ENCODE measurements at places on chromosomes 2 and 18.

DNA sequence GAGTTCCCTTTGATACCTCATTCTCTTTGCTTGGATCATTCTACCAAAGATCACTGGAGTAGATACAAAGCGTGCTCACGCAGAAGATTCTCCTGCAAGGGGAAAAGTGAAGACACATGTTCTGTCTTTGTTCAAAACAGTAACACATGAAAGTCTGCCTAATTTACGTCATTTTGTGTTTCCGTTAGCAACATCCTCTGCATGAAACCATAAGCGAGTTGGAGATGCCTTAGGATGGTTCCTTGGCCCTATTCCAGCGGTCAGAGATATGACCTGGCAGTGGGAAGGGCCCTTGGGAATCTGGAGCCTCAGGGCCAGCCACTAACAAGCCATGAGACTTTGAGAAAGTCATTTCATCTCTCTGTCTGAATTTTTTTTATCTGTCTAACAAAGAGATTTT lies 180.9 kb upstream of the TWIST2 start:
- DNase-seq, result no peak

DNA sequence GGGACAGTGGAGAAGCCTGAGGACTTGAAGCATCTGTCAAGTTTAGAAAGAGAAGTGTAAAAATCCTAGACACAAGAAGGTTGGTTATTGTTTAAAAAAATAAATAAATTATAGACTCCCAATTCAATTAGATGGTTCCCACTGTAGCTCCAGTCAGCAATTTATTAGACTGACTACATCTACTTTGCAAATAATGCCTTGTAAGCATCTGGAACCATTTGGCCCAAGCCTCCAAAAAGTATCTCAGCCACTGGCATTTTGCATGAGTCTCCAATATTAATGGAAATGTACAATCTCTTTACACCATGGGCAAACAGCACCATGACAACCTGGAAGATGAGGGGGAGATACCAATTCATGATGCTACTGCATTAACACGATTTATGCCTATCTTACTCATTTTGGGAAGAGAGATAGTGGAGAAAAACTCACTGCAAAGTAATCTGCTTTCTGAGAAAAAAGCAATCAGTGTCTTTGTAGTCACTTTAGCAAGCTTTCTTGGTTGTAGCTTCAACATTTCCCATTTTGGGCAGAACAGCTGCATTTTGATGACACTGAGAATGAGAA lies 2.8 kb downstream of the NYAP2 start:
- no peak for DNase-seq

DNA sequence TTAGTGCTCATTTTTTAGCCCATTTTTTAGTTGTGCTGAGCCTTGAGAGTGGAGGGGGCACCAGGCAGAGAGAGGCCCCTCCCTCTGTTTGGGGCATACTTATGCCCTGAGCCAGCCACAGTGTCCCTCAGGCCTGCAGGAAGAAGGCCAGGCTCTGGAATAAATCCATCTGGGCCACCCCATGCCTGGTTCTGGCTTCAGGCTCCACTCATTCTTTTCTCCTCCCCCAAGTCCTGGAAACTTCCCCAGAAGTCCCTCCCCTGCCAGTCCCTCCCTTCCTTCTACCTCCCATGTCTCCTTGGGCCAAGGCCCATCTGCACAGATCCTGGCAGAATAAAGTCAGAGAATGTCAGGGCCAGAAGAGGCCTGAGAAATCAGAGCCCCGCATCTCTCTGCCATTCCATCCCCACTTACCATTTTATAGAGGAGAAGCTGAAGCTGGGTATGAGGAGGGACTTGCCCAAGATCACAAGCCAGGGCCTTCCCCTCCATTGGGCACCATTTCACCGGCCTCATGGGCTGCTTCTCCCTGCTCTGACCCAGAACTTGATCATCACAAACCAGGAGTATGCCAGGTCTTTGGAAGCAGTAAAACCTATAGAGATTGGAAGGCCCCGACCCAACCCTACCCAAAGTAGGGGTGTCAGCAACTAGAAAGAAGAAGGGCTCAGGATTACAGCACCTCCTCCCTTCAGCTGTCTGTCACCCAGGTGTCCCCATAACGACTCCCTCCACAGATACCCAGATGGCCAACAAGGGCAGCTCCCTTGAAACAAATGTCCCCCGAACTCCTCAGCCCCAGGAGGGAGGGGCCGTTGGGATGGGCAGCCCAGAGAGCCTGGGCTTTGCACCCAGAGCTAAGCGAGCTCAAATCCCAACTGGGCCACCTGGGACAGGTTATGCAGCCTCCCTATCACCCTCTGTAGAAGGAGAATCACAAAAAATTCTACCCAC lies 108.4 kb downstream of the POLR1A start:
- DNase-seq, result no peak

DNA sequence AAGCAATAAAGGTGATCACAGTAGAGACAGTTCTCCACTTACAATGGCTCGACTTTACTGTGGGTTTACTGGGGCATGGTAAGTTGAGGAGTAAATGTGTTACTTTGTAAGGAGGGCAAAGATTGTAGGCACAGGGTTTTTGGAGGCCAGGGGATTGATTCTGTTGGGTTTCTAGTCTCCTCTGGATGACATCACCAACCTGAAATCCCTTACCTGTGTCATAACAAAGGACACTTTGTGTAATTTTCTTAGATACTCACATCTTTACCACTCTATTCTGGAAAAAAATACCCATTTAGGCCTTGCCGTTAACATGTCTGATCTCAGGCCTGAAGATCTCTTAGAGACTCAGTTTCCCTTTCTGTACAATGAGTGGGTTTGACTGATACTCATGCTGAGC lies 161.7 kb downstream of the GLI2 start:
- DNase-seq, result no peak

GRCh38 chr2:167013227-167013626 lies 124.9 kb downstream of the XIRP2 start:
- no peak for DNase-seq

DNA sequence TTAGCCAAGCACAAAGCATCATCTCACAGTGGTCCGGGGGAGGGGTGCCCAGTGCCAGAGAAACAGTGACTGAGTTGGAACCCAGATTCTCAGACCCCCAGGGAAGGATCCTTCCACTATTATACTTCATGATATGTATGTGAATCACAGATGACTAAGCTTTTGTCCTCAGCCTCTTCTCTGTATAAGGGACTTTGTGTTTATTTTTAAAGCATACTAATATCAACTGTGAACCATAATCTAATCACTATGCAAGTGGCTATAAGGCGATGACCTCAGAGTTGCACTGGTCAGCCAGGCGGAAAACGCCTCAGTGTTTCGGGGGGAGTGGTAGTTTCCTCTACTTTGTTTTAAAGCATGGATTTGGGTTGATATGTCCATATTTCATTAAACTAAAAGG lies 160.4 kb upstream of the TMEM200C start:
- no peak for DNase-seq

GRCh38 chr18:9792565-9793245 lies 84.6 kb downstream of the RAB31 start:
- no peak for DNase-seq

- DNase-seq, result no peak
These were observed 46.2 kb downstream of the COL4A4 start for GRCh38 chr2:227117852-227118251.

GRCh38 chr2:241358470-241358869 lies 2.4 kb downstream of the FARP2 start:
- no peak for DNase-seq

- DNase-seq, result no peak
These were observed 489.5 kb downstream of the IRS1 start for GRCh38 chr2:226310146-226310545.

GRCh38 chr2:204948024-204948763 lies 402.9 kb downstream of the PARD3B start:
- DNase-seq, result no peak

DNA sequence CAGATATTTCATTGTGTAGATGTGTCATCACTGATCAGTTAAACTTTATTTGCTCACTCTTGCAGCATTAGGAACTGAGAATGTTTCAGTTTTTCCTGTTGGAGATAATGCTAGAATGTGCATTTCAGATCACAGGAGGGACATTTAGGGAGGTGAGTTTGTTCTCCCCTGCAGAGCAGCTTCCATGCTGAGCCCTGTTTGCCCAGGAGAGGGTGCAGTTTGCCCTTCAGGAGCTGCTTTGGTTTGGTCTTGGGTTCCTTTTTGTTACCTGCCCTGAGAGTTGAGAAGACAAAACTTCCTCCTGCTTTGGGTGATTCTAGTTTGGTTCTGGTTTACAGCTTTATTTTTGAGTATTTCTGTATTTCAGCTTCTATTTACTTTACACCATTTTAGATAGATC lies 49.9 kb downstream of the DGKD start:
- no peak for DNase-seq

DNA sequence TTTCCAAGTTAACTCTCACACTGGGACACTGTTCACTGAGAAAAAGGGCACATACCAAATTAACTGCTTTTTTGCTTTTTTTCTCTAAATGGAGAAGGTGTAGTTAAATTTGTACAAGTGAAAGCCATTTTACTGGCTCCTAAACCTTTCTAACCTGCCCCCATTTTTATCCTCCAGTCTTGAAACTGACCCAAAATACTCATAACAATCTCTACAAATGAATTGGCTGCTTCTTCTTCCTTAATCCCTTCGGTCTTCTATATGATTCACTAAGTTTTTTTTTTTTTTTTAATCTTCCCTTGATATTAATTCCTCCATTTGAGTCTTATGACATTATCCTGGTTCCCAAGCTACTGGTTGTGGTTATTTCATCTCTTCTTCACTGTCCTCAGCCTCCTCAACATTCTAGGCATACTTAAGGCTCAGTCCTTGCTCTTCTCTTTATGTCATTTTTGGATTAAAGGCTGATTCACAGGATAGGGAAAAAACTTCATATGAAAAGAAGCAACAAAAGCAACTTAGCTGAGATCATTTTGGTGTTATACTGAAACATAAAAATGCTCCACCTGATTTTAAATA lies 19.8 kb downstream of the ORC2 start:
- no peak for DNase-seq

- DNase-seq, result peak; percentile 41
These were observed 49.2 kb downstream of the PLB1 start for GRCh38 chr2:28544922-28545589.

- no peak for DNase-seq
These were observed 550.4 kb downstream of the ARHGAP15 start for GRCh38 chr2:143679617-143680016.

GRCh38 chr2:232573771-232574435 lies 23.4 kb downstream of the EIF4E2 start:
- peak; percentile 49 for DNase-seq

DNA sequence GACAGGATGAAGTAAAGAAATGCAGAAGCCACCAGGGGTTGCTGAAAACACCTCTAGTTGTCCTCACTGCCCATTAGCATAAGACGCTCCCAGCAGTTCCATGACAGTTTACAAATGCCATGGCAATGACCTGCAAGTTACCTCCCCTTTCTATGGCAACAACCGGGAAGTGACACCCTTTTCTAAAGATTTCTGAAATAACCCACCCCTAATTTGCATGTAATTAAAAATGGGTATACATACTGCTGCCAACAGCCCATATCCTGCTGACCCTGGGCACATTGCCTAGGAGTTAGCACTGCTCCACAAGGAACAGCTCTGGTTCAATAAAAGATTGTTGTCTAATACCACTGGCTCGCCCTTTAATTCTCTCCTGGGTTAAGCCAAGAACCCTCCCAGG lies 178.3 kb upstream of the LRATD1 start:
- no peak for DNase-seq

- no peak for DNase-seq
These were observed 38.6 kb upstream of the GPAT2 start for GRCh38 chr2:96073170-96073775.

DNA sequence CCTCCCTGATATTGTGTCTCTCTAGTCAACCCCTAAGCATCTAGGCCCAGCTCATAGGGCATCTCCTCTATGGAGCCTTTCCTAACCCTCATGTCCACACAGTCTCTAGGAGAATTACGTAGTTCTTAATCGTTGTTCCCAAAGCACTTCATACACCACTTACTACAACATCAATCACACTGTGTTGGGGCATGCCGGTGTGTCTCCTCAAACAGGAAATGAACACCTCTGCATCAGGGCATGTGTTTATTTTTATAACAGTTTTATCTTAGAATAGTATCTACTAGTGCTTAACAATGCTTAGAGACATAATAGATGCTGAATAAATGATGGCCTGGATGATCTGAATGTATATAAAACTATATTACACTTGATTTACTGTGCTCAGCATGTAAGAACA lies 19.7 kb downstream of the CYP1B1 start:
- no peak for DNase-seq

- no peak for DNase-seq
These were observed 184.1 kb upstream of the RAB12 start for GRCh38 chr18:8424917-8425725.

GRCh38 chr2:197369228-197369932 lies 58.8 kb upstream of the ANKRD44 start:
- DNase-seq, result no peak

GRCh38 chr18:44507729-44508325 lies 172.9 kb upstream of the SETBP1 start:
- peak; percentile 28 for DNase-seq

DNA sequence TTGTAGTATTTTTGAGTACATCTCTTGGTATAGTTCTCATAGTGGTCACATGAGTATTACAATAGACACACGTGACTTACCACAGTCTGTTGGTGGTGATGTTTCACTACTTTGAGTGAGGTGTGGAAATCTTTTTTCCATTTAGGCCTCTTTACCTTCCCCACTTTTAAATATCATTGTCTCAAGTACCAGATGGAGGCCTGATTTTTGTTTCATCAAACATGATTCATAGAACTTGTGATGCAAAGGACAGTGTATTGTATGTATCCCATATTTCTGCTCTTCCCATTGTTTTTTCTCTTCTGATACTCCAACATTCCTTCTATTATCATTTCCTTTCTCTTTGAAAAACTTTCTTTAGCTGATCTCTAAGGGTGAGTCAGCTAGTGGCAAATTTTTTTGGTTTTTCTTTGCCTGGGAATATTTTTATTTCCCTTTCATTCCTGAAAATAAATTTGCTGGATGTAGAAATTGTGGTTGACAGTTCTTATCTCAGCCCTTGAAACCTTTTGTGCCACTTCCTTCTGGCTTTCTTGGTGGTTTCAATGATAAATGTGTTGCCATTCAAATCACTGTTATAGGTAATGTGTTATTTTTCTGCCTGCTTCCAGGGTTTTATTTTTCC lies 32.8 kb downstream of the RFX8 start:
- no peak for DNase-seq

DNA sequence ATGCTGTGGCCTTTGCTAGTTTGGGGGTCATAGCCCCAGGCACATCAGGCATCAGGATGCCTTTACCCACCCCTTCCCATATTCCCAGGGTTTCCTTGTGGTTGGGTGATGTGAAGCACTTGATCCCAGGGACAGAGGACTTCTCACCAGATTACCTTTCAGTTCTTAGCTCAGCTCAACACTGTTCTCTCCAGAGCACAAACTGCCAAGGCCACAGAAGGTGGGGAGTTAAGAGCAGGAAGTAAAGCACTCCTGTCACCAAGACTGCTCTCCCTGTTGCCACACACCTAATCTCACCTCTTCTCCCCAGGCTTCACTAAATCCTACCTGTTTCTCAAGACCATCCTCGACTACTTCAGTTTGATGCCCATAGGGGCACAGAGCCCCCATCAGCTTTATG lies 25.9 kb downstream of the FHOD3 start:
- DNase-seq, result no peak

GRCh38 chr2:11785611-11785940 lies 39.1 kb downstream of the LPIN1 start:
- no peak for DNase-seq
